Hematopoietic multipotent progenitor cell (in vitro differentiated cells): ENCODE measurements at places on chromosomes 1 and 21. TPM values are rescaled to one million over a fixed set of nuclear protein-coding genes. Genes with fewer than 3 reads are reported as not detected.

FBXO2 gene
- total RNA-seq = 0.27 TPM

SYDE2 gene
- total RNA-seq = 3.2 TPM

CGN gene
- 0.81 TPM for total RNA-seq

TPM3 gene
- 314 TPM for total RNA-seq

- no peak for DNase-seq
These were observed 11.1 kb downstream of the IFFO2 start for GRCh38 chr1:18945401-18945849.

DNA sequence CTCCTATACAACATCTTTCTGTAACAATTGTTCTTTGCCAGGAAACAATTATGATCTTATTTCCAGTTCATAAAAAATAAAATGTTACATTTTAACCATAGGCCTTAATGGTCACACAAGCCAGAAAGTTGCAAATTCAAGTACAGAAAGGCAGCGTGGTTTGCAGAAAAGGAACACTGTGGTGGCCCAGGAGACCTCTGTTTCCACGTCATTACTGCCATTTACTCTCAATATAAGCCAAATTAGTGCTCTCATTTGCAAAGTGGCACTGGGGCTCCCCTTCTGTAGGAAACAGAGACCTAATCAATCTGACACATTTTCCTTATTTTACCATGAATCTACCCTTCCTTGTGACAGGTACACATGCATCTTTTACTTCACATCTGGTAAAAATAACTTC lies 79.3 kb upstream of the TLR5 start:
- DNase-seq = no peak
